ENCODE measurements at places on chromosomes 11 and 22.
A peak's percentile ranks its signal among the peaks of the same experiment; 100 is the strongest.

- DNase-seq = no peak
Measured at GRCh38 chr11:33980897-33981296, 70.6 kb upstream of the CAPRIN1 start.

- DNase-seq = no peak
Measured at GRCh38 chr11:130585545-130585944, 137.1 kb downstream of the ADAMTS15 start.

DNA sequence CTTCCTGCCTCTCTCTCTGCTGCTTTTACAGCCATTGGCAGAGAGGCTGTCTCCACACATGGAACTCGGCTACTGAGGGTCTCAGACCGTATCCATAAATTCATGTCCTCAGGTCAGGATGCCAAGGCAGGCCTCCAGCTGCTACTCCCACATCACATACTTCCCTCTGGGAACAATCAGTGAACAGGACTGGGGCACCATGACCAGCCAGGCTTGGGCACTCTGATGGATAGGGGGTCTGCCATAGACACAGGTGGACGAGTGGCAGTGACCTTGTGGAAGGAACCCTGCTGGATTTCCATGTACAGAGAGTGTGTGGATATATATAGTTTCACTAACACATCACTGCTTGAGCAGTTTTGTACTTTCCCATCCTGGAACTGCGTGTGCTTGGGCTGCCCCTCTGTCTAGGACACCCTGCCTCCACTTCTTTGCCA, 97.7 kb upstream of the PARVA start:
- no peak for DNase-seq

DNA sequence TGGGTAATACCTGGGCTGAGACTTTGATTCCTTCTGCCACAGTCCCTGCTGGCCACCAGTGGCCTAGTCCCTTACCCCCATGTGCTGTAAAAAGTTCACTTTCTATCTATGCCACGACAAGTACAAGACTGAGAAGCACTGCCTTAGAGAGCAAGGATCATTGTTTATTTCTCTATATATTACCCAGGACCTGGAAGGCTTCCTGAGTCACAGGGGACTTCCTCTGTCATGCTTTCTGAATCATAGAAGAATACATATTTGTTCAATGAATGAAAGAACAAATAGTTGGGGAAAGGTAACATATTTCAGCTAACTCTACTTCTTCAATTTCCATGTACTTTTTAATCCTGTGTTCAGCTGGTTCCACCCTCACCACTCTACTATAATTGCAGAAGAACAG, 5.5 kb upstream of the SYT9 start:
- no peak for DNase-seq

- DNase-seq = no peak
Measured at GRCh38 chr11:108870373-108871020, 205.6 kb downstream of the DDX10 start.

- no peak for DNase-seq
Measured at GRCh38 chr11:8097926-8098325, 16.9 kb downstream of the TUB start.

DNA sequence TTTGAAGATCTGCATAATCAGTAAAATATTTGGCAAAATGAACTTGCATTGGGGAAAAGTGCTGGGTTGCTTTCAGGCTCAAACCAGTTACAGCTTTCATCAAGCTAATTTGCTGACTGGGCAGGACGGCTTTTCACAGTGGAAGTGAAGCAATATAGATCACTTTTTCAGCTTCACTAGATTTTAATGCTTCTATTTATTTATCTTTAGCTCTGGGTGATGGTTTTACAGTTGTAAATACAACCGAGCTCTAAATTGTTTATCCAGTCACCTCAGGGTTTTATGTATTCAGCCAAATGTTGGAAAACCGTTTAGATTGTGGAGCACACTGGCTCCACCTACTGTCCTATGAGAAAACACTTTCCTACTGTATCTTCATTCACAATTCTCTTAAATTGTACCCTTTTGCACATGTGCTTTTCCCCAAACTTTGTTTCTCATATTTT, 58.2 kb downstream of the ACER3 start:
- peak; percentile 22 for DNase-seq

GRCh38 chr22:40463017-40463631, 92.7 kb downstream of the SGSM3 start:
- DNase-seq = peak; percentile 66

DNA sequence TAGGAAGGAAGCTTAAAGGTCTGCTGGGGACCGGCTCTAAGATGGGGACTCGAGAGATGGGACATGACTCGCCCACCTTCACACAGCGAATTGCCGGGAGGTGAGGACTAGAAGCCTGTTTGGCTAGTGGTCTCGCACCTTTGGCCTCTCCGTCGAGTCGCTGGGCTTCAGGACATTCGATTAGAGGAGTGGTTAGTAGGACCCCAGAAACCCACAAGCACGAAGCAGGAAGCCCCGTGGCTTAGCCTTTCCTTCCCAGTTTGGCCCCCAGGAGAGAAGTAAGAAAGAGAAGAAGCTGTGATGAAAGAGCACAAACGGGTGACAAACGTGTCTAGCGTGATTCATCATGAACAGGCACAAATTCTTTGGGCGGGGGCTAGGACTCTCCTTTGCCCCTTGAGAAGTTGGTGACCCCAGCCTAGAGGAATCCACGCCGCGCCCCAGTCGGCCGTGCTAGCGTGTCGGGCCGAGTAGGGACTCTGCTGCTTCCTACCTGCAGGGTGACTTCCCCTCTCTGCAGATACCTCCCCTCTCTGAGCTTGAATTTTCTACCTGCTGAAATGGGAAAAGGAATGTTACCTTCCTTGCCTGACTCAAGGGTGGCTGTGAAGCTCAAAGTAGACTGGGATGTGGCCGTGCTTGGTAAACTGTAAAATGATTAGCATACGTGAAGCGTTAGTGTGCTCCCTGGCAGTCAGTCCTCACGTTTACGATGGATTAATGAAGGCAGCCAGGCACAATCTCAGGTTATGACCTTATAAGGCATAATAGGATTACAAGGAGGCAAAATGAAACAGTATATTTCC, 1.1 kb upstream of the ADM start:
- DNase-seq = peak; percentile 50

GRCh38 chr11:73334384-73335203, 26.5 kb downstream of the ARHGEF17 start:
- no peak for DNase-seq

GRCh38 chr22:39236321-39237317, 8.2 kb downstream of the PDGFB start:
- DNase-seq = peak; percentile 71

GRCh38 chr22:39296535-39296934, 22.9 kb downstream of the RPL3 start:
- no peak for DNase-seq

DNA sequence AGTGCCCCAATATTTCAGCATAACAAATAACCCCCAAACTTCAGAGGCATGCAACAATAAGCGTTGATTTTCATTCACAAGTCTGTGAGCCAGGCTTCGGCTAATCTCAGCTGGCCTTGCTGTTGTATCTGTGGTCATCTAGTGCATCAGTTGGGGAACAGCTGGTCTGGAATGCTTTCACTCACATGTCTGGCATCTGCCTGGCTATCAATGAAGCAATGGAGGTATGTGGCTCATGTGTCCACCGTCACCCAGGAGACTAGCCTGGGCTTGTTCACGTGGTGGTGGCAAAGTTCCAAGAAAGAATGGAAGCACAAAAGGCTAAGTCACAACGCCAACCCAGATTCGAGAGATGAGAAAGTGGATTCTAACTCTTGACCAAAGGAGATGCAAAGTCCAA, 304.8 kb upstream of the ISX start:
- DNase-seq = no peak

- no peak for DNase-seq
Measured at GRCh38 chr11:134652586-134653255, 240.7 kb upstream of the B3GAT1 start.

DNA sequence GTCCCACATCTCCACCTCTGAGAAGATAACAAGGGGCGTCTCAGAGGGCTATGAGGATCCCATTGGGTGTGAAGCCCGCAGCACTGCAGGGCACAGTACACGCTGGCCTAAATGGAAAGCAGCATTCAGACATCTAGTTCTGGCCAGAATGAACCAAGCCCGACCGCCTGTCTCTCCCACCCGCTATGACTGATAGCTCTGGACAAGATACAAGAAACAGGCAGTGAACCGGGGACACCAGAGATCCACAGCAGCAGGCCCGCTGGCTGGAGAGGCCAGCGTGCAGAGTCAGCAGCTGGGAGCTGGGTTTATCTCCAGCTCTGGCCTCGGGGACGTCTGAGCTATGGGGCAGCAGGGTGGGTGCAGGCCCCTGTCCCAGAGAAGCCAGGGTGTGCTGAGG, 9.6 kb downstream of the CERK start:
- no peak for DNase-seq

DNA sequence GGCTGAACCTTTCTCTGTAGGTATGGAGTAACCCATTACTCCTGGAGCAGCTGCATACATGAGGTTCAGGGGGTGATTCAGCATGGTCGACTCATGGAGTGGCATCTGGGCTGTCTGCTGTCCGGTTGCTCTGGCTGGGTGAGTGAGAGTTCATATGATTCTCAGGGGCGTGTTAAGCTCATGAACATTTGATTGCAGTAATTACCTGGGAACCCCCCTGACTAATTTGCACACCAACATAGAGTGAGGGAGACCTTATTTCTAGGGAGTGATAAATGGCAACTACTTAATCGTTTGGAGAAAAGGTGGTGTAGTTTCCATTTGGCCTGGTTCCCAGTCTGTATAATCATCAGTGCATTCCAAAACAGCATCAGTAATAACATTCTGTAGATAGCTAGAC, 661.9 kb downstream of the ETS1 start:
- no peak for DNase-seq

GRCh38 chr11:93871526-93871925, 21.1 kb upstream of the VSTM5 start:
- DNase-seq = no peak

GRCh38 chr11:67283481-67283963, 5.6 kb upstream of the ANKRD13D start:
- DNase-seq = no peak

DNA sequence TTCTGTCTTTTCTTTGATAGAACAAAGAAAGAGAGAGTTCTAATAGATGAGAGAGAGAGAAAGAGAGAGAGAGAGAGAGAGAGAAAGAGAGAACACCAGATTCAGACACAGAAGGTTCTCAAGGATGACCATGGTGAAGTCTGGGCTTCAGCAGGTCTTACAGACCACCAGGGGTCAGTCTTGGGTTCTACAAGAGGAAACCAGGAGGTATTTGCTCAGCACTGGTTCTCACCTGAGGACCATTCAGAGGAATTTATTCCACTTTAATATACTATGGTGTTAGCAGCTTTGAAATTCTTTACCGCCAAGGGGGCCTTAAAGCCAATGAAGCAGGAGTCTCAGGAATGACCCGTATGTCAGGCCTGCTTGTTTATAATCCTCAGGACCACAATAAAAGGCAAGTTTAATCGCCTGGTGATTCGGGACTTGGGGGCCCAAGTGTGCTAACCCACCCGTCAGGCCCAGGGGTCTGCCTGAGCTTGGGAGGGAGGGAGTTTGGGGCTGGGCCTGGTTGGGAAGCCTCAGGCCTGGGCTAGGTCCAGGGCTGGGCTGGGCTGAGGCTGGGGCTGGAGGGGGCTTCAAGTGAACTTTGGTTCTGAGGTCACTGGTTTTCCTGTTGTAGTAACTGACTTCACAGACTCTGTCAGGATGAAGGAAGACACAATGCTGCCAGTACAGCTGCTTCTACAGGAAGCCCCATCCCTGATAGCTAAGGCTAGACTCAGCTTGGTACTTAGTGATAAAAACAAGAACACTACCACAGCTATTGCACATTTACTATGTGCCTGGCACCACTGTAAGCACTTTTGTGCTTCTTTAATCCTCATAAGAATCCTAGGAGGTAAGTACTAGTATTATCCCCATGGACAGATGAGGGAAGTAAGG, 179.2 kb upstream of the ZBED5 start:
- DNase-seq = peak; percentile 59

DNA sequence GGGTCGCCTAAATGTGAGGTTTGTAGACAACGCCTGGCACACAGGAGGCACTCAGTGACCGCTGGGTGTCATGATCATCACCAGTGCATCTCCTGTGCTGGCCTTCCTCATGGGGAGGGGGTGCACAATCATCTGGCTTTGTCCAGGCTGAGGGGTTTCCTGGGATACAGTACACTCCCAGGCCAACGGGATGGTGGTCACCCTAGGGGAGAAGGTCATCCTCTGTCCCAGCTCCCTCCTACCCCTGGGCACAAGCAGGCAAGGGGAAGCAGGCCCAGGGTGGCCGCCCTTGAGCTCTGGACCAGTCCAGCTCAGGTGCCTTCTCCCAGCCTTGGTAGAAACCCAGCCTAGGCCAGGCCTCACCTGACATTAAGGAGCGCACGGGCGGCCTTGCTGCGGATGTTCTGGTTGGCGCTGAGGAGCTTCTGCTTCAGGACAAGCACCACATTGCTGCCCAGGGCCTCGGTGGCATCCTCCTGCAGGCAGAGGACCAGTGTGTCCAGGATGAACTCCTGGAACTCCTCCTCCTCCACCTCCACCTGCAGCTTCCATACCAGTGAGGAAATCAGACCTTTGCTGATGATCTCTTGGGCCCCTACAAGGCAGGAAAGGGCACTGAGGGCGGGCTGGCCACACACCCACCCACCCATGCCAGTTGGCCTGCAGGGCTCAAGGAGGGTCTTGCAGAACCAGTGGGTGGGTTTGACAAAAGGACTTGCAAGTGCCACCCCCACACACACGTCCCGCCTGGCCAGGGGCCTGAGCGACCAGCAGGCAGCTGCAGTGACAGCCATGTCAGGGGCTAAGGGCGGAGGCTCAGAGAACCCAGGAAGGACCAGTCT, 6.6 kb upstream of the GNAZ start:
- DNase-seq = no peak

GRCh38 chr11:74170694-74171629, at the start of the genes C2CD3 and PPME1:
Gene C2CD3 (minus strand): TSS chr11:74171002. CDS start chr11:74170792, 210 bp downstream.
Gene PPME1 (plus strand): TSS chr11:74171289. CDS start chr11:74171422, 133 bp downstream.
- peak; percentile 98 for DNase-seq

DNA sequence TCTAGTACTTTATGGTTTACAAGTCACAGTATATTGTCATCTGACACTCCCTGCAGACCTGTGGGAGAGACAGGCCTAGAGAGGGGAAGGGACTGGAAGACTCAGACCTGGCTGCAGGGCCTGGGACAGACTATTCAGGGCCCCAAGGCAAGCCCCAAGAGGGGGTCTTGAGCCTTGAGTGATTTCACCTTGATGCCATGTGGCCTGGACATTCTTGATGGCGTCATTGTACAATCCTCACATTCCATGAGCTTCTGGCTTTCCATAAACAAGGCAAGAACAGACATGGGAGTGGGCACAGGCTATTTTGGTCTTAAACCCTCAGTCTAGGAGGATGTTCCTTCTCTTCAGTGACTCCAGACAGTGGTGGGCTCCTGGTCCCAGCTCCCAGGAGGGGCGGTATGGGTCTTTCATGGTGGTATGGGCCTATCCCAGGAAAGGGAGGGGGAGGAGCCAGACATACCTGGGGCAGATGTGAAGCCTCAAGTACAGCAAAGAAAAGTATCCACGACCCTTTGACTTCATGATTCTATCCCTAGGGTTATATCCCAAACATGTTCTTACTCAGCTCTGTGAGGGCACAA, 1.8 kb upstream of the TBC1D10A start:
- no peak for DNase-seq

Measured in CD4-positive, alpha-beta T cell treated with Interleukin-6 for 4 hours (primary cell).